ENCODE measurements at places on chromosomes 1 and 21.

DNA sequence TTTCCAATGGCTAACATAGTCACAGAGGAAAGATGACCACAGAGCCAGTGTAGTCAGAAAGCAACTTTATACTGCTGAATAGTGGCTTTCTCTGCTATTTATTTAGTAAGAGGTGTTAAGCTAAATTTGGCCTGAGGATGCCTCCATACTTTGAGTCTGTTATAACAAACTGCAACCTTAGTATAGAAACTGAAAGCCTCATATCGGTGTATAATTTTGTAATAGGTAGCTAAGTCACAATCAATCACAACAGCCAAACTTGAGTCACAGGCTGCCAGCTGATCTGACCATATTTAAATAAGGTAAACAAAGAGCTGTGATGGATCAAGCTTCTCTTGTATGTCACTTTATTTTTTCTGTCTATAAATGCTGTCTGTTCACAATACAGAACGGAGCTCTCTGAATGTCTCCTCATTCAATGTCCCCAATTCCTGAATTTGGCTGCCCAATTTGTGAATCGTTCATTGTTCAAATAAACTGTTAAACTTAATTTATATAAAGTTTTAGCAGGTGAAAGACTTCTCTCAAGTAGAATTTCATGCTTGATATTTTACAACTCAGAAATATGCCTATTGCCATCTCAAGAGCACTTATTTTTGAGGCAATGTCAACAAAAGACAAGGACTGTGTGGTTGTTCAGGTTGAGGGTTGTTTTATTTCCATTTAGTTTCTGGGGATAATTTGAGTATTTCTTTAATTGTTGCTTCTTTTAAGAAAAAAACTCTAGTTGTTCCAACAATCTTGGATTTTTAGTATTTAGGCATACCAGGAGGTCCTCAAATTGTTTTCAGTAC is 339.7 kb upstream of the B3GALT2 start:
- H3K27me3 ChIP-seq: no peaks in the 10 kb centered on the region
- DNase-seq: no peak
- H3K4me1 ChIP-seq: no peaks in the 10 kb centered on the region
- no peaks in the 10 kb centered on the region for H3K36me3 ChIP-seq
- H3K4me3 ChIP-seq: no peak overlapping the region
- H3K27ac ChIP-seq: no peak overlapping the region

DNA sequence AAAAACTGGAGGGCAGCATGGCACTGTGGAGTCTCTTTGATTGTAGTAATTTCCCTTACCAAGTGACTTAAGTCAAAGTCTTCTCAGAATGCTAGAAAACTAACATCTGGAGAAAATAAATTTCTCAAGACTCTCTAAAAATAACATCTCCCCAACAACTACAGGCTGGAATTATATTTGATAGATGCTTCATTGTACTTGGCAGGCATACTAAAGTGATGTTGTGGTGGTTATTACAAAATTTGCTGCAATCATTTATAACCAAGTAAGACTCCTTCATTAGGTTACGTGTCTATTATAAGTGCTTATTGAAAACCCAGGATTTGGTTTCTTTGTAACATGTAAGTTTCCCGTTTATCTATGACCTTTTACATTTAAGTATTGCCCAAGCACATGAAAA is 132.9 kb upstream of the NRIP1 start:
- H3K36me3 ChIP-seq: no peaks in the 10 kb centered on the region
- H3K4me3 ChIP-seq: no peak overlapping the region
- no peak overlapping the region for H3K27ac ChIP-seq
- no peaks in the 10 kb centered on the region for H3K27me3 ChIP-seq

DNA sequence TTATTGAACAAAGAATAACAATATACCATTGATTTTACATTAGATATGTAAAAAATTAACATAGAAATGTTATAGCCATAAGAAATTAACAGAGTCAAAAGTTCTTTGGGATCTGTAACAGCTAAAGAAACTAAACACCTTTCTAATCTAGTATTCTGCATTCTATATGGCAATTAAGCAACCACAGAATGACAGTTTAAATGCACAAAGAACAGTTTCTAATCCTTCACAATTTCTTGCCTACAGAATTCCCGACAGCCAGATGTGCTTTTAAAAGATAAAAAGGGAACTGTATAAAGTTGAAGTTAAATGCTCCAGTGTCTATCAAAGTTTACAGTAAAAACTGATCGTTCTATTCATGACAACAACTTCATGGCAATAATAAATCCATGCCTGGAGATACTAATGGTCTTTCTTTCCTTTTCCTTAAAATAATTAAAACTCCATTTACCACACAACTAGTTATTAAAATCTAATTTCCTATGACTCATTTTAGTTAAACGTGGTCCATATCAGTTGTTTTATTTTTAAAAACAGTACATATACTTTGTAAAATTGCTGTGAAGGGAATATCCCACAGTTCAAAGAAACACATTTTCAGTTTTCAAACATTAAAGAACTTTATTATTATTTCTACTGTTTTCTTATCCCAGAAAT is 110.2 kb downstream of the EIF4G3 start:
- no peak overlapping the region for H3K4me3 ChIP-seq
- no peaks in the 10 kb centered on the region for H3K36me3 ChIP-seq
- no peaks in the 10 kb centered on the region for H3K4me1 ChIP-seq

GRCh38 chr1:204079608-204079999 is 6.7 kb downstream of the SOX13 start:
- H3K4me1 ChIP-seq: peaks cover 77% of the 10 kb centered on the region
- no peaks in the 10 kb centered on the region for H3K27me3 ChIP-seq
- H3K36me3 ChIP-seq: no peaks in the 10 kb centered on the region
- H3K4me3 ChIP-seq: no peak overlapping the region
- DNase-seq: no peak
- peak overlapping the region; percentile 81 for H3K27ac ChIP-seq

DNA sequence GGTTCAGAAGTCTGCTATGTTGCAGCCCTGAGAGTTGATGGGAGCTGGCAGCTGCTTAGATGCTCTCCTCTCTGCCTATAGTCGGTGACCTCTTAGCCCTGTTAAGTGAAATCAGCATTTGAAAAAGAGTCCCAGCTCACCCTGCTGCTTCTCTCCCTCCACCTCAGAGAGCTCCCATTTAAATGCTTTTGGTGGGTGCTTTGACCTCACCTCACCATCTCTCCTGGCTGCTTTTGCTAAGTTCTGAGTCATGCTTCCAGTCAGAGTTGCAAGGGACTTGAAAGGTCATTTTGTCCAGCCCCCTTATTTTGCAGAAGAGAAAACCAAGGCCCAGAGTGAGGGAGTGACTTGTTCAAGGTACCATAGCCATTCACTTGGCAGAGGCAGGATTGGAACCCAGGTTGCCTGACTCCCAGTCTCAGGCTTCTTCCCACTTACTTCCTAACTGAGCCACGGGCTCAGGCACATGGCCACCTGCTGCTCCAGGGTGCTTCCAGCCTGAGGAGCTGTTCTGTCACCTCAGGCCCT is 3.3 kb downstream of the MAPKAPK2 start:
- H3K4me3 ChIP-seq: peak overlapping the region; percentile 97
- H3K4me1 ChIP-seq: peaks cover 67% of the 10 kb centered on the region
- DNase-seq: no peak
- H3K27ac ChIP-seq: peak overlapping the region; percentile 22
- no peaks in the 10 kb centered on the region for H3K36me3 ChIP-seq

GRCh38 chr1:1069711-1070676 is 4.1 kb downstream of the RNF223 start:
- DNase-seq: no peak
- H3K36me3 ChIP-seq: no peaks in the 10 kb centered on the region
- peaks cover 11% of the 10 kb centered on the region for H3K27me3 ChIP-seq
- H3K4me1 ChIP-seq: peaks cover 62% of the 10 kb centered on the region
- H3K4me3 ChIP-seq: peak overlapping the region; percentile 50

DNA sequence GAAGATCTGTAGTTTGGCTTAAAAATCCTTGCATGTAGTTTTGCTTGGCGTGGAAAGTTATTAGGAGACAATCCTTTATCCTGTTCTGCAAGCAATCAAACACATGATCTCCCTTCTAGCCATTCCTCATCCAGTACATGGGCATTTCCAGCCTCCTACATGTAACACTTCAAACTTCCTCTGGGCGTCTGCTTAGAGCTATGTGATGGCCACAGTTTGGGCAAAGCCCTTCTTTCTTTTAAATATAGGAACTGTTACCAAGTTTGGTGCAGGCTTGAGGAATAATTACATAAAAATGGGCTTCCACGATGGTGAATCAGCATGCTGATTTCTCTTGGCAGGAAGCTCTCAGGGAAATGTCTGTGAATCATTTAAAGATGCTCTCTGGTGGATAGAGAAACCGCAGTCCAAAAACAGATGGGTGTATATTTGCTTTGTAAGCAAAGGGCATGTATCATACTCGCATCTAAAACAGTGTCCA is 176.9 kb upstream of the FMN2 start:
- no peak overlapping the region for H3K4me3 ChIP-seq
- H3K27ac ChIP-seq: no peak overlapping the region
- peaks cover 10% of the 10 kb centered on the region for H3K4me1 ChIP-seq
- DNase-seq: no peak

GRCh38 chr21:21412096-21412495 is 413.9 kb downstream of the NCAM2 start:
- H3K36me3 ChIP-seq: no peaks in the 10 kb centered on the region
- no peak overlapping the region for H3K27ac ChIP-seq
- no peak for DNase-seq
- no peaks in the 10 kb centered on the region for H3K27me3 ChIP-seq
- no peak overlapping the region for H3K4me3 ChIP-seq

- H3K4me1 ChIP-seq: peaks cover 12% of the 10 kb centered on the region
- no peaks in the 10 kb centered on the region for H3K27me3 ChIP-seq
- no peak overlapping the region for H3K4me3 ChIP-seq
- no peak overlapping the region for H3K27ac ChIP-seq
- no peak for DNase-seq
- H3K36me3 ChIP-seq: no peaks in the 10 kb centered on the region
Observed at GRCh38 chr1:200875416-200875815, 2.6 kb downstream of the GPR25 start.

DNA sequence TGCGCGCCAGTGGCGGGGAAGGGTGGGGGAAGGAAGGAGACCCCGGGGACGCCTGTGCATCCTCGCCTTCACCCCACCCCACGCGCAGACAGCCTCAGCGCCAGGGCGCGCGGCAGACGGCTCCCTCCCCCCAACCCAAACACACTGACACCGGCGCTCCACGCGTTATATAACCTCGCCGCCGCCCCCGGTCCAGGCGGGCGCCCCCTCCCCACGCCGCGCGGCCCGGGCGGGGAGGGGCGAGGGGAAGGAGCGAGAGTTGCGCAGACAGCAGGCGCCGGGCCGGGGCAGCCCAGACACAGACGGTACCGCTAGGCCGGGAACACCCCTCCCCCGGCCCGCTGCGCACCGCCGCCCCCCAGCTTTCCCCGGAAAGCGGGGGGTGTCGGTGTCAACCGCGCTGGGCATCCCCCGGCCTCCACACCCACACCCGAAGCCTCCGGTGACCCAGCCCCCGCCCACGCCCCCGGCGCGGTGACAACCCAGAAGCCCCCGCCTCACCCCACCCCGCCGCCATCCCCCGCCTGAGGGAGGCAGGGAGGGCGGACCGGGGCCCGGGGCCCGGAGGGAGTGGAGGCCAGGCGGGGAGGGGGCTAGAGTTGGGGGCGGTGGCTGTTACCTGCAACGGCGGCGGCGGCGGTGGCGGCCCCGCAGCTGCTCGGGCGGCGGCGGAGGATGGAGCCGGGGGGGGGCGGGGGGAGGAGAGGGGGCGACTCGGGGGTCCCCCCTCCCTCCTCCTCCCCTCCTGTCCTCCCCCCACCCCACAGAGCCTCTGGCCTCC is 432 bp downstream of the AKT3 start:
- DNase-seq: no peak
- no peaks in the 10 kb centered on the region for H3K4me1 ChIP-seq
- H3K27me3 ChIP-seq: no peaks in the 10 kb centered on the region
- H3K27ac ChIP-seq: peak overlapping the region; percentile 92
- no peaks in the 10 kb centered on the region for H3K36me3 ChIP-seq

DNA sequence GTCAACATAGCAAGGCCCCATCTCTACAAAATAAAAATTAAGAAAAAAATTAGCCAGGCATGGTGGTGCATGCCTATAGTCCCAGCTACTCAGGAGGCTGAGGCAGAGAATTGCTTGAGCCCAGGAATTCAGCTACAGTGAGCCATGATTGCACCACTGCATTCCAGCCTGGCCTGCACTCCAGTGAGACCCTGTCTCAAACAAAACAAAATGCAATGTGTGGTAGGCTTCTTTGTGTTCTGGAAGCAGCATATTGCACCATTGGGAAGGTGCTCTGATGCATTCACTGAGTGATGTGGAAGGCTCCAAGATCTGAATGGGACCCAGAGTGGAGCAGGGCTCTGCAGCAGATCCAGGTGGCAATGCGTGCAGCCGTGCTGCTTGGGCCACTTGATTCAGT is 99.6 kb upstream of the COG2 start:
- no peak overlapping the region for H3K4me3 ChIP-seq
- H3K27me3 ChIP-seq: no peaks in the 10 kb centered on the region
- no peaks in the 10 kb centered on the region for H3K36me3 ChIP-seq
- H3K4me1 ChIP-seq: no peaks in the 10 kb centered on the region

DNA sequence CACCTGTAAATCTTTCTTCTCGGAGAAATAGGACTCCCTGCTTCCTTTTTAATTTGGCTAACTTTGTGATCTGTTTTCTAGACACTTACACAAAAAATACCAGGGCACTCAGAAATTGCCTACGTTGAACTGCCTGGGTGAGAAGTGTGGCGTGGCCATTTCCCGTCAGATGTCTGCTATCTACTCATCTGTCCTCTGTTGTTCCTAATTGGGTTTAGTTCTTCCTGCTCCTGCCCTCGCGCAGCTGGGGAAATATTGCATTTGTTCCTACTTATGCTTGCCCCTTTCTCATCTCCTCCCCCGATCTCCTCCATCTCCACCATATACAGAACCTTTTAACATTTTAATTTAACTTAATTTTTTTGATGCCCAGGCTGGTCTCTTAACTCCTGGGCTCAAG is 55.1 kb downstream of the CD58 start:
- no peaks in the 10 kb centered on the region for H3K4me1 ChIP-seq
- no peak for DNase-seq
- H3K4me3 ChIP-seq: no peak overlapping the region
- no peaks in the 10 kb centered on the region for H3K36me3 ChIP-seq
- H3K27ac ChIP-seq: peak overlapping the region; percentile 52
- H3K27me3 ChIP-seq: no peaks in the 10 kb centered on the region

GRCh38 chr21:14988760-14989159 is 76.0 kb downstream of the NRIP1 start:
- no peak overlapping the region for H3K27ac ChIP-seq
- H3K4me1 ChIP-seq: no peaks in the 10 kb centered on the region

DNA sequence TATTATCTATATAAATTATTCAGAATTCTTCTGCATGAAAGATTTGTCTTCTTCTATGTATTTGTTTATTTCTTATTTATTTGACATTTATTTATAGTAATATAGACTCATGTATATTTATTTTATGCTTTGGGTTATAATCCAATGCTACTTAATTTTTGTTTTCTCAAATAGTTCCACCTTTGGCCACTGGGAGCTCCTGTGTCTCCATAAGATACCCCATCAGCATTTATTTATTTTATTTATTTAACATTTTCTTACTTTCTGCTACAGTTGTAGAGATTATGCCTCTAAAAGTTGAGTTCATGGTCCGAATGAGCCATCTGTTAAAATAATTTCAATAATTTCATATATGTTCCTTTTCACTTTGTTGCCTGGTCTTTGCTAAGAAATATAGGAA is 289.4 kb downstream of the ADGRL2 start:
- no peaks in the 10 kb centered on the region for H3K27me3 ChIP-seq
- no peak overlapping the region for H3K27ac ChIP-seq
- H3K4me3 ChIP-seq: no peak overlapping the region
- H3K4me1 ChIP-seq: no peaks in the 10 kb centered on the region
- DNase-seq: no peak

GRCh38 chr1:160162931-160163330 is 11.5 kb downstream of the ATP1A4 start:
- H3K4me3 ChIP-seq: no peak overlapping the region
- H3K4me1 ChIP-seq: no peaks in the 10 kb centered on the region
- H3K27me3 ChIP-seq: no peaks in the 10 kb centered on the region
- no peak for DNase-seq
